ENCODE measurements at places on chromosomes 2 and 18.

DNA sequence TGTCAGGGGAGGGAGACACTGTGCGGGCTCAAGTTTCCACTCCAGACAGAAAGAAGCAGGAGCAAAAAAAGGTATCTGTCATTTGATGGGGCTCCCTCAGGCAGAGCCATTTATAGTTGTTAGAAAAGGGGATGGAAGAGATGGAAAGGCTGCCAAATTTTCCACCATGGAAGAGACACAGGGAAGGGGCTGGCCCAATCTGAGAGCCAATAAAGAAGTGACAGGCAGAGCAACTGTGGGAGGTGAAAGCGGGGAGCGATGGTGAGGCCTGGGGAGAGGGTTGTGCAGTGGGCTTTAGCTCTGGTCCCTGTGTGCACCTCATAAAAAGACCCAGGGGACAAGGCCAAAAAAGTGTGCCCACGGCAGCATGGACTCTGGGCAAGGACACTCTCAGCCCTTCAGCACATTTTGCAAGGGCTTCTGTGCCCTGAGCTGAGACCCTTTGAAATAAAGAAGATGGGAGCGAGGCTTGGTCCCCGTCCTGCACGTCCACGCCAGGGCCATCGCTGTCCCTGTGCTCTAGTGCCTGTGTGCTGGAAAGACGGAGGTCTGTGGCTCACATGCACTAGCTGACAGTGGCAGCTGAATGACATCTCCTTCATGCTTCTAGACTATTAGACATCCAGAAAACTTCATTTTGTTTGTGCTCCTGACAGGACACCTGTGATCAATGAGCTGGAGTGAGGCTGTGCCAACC, 456.7 kb upstream of the HS6ST1 start:
- no peak for DNase-seq

- DNase-seq: no peak
Measured at GRCh38 chr18:57469884-57470283, 34.7 kb downstream of the ONECUT2 start.

GRCh38 chr18:8040021-8040420, 472.9 kb downstream of the PTPRM start:
- DNase-seq: no peak

DNA sequence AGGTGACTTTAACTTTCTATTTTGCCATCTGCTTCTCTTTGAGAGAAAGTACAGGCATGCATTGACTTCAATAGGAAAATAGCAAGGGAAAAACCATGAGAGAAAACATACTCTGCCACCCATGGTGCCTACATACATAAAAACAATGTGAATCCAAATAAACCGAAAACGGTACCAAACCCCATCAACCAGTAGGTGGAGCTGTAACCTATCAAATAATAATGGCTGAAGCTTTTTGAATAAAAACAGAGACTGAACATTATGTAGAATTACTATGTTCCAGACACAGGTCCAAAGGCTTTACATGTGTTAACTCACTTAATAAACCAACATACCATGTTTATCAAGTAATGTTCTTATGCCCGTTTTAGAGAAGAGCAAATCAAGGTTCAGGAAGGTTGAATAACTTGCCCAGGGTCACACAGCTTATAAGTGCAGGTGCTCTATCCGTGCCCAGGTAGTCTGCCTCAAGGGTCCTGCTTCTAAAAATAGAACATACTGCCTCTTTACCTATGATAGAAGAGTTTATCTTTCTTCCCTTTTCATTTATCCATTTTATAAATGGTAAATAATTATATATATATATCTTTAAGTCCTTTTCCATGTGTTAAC, 293.9 kb upstream of the SYT4 start:
- DNase-seq: peak; percentile 12
